NCI-H187 (cell line): ENCODE measurements at places on chromosomes 3 and 15.

- peak; percentile 65 for DNase-seq
Observed at GRCh38 chr15:41660235-41661077, at the start of gene MGA. MGA (plus strand) TSS chr15:41660405.

DNA sequence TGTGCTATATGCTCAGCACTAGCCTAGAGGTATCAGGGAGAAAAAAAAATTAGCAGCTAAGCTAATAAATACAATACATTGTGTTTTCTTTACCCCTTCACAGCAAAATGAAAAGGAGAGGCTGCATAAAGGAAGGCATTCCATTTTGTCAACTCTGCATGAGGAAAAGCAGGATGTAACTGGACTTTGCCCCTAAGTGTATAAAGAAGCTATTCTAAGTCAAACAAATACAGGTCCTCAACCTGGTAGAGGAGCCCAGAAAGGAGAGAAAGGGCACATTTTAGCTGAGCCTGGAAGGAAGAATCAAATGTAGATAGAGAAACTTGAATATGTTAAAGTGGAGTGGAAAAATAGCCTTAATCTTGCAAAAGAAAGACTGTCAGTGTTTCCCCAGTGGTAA is 89.0 kb upstream of the SPRED1 start:
- DNase-seq: no peak

DNA sequence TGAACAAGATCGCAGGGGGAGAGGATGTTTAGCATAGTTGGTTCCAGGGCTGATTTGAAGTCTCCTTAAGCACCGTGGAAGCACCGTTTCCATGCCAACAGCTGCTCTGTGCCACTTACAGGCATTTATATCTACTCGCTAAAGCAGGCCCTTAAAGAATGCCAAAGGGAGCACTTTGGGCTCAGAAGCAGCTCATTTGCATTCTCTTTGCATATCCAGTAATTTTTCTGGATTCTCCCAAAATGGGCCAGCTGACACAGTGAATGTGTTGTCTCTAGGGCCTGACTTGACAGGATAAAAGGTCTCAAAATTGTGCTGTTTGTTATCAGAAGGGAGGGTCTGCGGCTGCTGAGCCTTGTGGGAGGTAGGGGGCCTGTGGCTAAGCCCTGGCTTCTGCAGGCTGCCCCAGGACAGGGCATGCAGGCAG is 138.6 kb downstream of the FBLN2 start:
- no peak for DNase-seq

- DNase-seq: no peak
Observed at GRCh38 chr3:173553635-173554280, 156.2 kb downstream of the NLGN1 start.

GRCh38 chr3:46029953-46030543 is 2.8 kb upstream of the XCR1 start:
- no peak for DNase-seq

GRCh38 chr15:50098545-50098944 is 20.5 kb downstream of the ATP8B4 start:
- DNase-seq: no peak

DNA sequence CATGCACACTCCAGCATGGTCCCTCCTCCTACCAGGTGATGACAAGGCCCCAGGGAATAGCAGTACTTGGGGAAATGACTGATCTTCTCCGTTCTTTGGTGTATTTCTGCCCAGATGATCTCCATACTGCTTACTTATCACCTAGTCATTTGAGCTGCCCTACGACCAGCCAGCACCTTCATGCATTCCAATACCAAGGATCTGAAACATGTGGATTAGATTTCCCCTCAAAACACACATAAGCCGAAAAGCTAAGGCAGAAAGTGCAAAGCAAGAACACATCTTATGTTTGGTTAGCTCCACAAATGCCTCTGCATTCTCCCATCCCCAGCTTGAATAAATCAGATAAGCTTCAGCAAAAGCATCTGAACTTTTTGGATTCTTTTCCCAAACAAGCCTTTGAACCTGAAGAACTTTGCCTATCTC is 64.8 kb upstream of the BCL6 start:
- DNase-seq: no peak

DNA sequence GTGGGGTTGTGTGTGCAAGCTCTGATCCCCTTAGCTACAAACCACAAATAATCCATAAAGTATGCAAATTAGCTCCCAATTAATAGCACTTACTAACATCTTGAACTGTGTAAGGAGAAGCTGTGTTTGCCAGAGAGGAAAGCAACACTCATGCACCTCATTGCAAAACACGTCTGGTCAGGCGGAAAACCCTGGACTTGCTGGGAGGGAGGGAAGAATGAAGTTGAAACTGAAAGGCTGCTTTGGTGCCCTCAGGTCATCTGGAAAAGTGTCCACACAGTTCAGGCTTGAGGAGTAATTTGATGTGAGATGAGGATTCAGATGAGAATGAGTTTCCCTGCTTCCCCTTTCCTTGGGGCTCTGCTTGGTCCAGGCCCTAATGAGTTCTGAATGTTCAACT is 185.5 kb upstream of the ANKRD28 start:
- no peak for DNase-seq
